ENCODE measurements at places on chromosomes 1 and 21.
A peak's percentile ranks its signal among the peaks of the same experiment; 100 is the strongest.

GRCh38 chr1:243335292-243335691 is 79.5 kb downstream of the SDCCAG8 start:
- no peak for DNase-seq

DNA sequence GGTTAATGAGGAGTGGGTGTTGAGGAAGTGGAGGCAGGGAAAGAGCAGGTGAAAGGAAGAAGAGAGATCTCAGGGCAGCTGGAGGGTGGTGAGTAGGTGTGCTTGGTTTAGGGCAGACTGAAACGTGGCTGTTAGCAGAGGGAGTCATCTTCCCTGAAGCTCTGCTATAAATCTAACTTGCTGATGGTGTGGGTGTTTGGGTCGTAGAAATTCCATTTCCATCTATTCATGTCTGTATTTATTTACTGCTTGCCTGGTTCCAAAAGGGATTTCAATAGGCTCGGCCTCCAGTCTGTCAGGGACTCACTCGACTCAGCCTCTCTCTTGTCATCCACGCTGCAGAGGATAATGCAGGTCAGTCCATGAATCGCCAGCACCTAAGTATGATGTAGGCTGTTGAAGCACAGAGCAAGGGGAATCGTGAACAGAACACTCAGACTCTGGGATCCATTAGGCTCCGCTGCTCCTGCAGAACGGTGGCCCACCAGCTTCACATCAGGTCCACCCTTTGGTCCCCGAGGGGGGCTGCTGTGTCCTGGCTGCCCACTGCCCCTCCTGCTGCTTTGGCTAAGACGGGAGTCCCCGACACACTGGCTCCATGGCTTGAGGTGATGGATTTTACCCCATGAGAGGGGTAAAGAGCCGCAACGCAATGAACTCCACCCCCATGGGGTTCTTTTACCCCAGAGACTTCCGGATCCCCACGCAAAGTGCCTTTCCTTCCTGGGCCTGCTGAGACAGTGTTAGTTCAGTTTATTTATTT is 156.2 kb downstream of the RHOU start:
- no peak for DNase-seq

DNA sequence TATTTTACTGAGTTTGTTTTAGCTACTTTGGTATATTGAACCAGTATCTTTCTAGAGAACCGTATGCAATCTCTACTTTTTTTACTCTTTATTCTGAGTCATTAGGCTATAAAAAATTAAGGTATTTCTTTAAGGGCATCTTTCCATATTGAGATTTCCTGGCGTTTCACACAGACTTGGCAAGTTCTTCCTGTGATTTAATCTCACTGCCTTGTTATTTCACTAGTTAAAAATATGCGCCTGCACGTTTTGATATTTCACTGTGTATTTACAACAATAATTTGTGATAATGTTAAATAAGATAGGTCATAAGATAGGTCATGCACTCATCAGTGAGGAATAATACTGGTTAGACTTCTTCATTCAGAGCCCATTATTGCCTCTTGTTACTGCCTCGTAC is 16.2 kb upstream of the CR1L start:
- no peak for DNase-seq

- no peak for DNase-seq
Measured at GRCh38 chr1:53206735-53207379, 10.2 kb downstream of the CPT2 start.

- no peak for DNase-seq
Measured at GRCh38 chr21:44539046-44539445, 949 bp downstream of the KRTAP10-1 start.

GRCh38 chr1:1326075-1326605 is 1.5 kb downstream of the CPTP start:
- DNase-seq = no peak

- DNase-seq = no peak
Measured at GRCh38 chr1:230851291-230851691, 17.0 kb downstream of the C1orf198 start.

DNA sequence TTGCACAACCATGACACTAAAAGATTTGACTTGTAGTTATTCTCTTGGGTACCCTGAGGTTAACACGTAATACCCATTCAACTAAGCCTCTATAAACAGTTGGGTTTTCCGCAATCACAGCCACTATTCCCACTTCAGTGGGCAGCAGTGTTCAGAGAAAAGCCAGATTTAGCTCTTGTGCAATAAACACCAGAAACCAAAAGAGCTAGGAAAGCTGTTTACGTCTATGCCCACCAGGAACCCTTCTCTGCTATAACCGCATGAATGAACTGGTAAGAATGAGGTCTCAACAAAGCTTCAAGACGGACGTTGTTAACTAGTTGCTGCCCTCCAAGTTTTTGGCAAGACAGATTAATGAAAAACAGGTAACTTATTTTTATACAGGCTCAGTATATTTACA is 101.3 kb downstream of the SLC45A1 start:
- DNase-seq = no peak

- DNase-seq = no peak
Measured at GRCh38 chr1:96565546-96565945, 156.0 kb upstream of the PTBP2 start.

GRCh38 chr1:211535346-211535745 is 43.4 kb upstream of the RD3 start:
- no peak for DNase-seq

- no peak for DNase-seq
Measured at GRCh38 chr1:11671544-11672286, 7.7 kb downstream of the FBXO6 start.

- no peak for DNase-seq
Measured at GRCh38 chr1:2275796-2276536, 47.8 kb downstream of the SKI start.

DNA sequence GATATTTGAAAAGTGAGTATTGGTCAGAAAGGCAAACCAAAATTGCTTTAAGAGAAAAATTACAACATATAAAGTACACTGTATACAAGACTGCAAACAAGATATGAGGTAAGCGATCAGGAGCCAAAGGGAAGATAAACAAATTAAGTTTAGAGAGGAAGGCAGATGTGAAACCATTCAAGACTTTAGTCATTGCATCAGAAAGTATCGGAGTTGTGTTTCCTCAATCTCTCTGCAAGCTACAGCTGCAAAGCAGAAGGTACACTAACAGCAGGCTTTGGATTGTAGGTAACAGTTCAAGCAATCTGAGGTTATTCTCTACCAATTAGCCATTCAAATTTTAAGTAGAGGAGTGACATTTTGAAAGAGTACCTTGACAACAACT is 21.3 kb upstream of the TLCD4 start:
- no peak for DNase-seq

GRCh38 chr1:202289009-202289408 is 52.7 kb downstream of the UBE2T start:
- DNase-seq = no peak

DNA sequence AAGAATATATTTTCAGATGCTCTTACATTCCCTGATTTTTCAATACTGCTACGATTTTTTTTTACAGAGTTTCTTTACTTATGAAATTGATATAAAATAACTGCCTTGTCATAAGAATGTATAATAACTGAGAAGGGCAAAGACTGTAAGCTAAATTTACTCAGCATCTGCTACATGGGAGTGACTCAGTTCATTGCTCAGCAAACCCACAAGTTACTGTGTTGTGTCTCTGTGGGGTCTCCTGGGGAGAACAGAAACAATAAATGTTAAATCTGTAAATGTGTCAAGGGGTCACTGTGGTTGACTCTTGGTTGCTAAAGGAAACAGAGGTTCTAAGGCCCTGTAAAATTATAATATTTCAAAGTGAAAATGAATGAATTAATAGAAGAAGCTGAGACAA is 210.3 kb upstream of the CACYBP start:
- no peak for DNase-seq

DNA sequence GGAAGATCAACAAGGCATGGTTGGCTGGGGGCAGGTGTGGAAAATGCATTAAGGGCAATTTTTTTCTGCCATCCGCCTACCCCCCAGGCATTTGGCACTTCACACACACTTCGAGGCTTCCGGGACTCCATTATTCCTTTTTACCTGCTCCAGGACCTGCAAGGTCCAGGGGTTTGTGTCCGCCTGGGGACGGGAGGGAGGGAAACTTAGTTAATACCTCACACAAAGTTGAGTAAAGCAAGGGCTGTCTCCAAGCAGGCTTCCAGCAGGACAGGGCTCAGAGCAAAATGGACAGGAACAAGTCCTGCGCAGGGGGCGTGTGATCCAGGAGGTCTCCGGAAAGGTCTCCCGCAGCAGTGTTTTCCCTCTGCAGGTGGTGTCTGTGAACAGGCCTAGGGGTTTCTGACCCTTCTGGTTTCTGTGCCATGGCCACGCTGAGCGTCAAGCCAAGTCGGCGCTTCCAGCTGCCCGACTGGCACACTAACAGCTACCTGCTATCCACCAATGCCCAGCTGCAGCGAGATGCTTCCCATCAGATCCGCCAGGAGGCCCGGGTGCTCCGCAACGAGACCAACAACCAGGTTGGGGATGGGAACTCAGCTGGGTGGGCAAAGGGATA is 712 bp downstream of the TEKT2 start:
- no peak for DNase-seq

- DNase-seq = no peak
Measured at GRCh38 chr1:233700338-233700737, 86.4 kb downstream of the KCNK1 start.

DNA sequence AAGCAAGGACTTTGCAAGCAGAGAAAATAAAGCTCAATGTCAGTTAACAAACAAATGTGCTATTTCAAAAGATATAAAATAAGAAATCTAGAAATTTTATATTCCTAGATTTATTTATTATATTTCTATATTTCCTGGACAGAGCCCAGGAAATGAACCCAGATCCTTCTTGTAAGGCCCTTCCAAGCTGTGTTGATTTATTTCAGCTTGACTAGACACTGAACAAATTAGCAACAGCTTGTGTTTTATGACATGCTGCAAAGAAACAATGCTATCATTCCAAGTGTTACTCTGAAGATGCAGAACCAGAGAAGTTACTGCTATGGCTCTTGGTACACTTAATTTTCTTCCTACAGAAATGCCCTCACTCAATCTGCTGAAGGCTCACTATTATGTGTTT is 6.2 kb downstream of the TGFBR3 start:
- DNase-seq = no peak

DNA sequence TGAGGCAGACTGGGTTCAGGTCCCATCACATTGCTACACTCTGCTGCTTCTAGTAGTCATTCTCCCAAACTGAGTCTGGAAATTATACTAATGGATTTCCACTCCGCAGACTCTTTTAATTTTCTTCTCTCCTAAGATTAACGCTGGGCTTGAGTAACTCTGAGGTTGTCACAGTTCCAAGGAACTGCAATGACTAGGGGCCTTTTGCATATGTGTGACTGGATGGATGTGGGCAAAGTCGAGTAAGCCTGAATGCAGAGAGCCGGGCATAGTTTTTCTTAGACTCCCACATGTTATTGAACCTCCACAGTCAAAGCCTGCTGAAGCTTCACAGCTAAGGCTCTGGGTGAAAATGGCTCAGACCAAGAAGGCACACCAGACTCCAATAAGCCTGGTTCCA is 160.9 kb upstream of the PROX1 start:
- no peak for DNase-seq

GRCh38 chr1:70227439-70227838 is 6.3 kb downstream of the SRSF11 start:
- DNase-seq = no peak

DNA sequence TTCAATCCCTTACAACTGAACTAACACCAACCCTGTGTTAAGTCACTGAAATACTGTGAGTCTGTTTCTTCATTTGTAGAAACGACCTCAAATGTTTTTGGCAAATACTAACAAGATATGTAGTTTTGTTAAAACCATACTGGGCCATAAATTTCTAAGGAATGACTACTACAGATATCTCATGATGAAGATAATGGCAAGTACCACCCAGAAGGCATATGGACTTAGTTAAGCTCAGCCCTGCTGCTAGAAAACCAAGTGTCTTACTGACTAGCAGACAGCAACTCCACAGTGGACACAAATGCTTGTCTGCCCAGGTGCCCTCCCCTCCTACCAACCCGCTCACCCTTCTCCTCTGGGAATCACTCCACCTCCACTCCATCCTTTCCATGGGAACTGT is 44.5 kb upstream of the BMP8B start:
- no peak for DNase-seq

GRCh38 chr1:155719703-155720102 is 30.8 kb downstream of the DAP3 start:
- no peak for DNase-seq

DNA sequence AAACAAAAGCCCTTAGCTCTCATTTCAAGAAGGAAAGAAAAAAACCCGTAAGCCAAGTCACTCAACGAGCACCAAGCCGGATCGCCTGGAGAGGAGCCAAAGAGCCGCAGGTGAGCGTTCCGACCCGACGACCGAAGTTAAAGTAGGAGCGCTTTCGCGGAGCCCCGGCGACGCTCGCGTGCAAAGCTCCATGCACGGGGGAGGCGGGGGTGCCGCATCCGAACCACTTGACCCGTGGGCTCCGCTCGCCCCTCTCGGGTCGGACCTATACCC is 382 bp downstream of the GPBP1L1 start:
- no peak for DNase-seq

GRCh38 chr1:161727256-161727924 is 6.0 kb downstream of the FCRLB start:
- DNase-seq = peak; percentile 82

- DNase-seq = no peak
Measured at GRCh38 chr1:193884848-193885558, 698.6 kb upstream of the B3GALT2 start.

- DNase-seq = no peak
Measured at GRCh38 chr1:165645654-165646366, 14.8 kb downstream of the MGST3 start.

- DNase-seq = no peak
Measured at GRCh38 chr1:245666412-245666811, 511.6 kb downstream of the KIF26B start.

- DNase-seq = no peak
Measured at GRCh38 chr1:37802439-37802838, 5.2 kb upstream of the C1orf122 start.

DNA sequence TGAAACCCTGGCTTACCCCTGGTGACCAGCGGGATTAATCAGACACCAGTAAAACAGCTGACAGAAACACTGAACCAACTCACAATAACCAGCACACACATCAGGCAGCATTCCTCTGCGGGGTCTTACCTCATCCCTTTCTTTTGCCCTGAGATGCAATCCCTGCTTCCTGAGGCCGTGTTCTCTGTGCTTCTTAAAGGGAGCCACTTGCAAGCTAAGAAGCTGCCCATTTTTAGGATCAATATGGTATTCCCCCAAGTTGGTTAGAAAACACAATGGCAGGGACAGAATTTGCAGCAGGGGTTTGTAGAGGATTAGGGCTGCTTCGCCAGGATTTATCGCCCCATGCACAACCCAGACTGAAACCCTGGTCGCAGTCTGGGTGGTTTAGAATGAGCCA is 74.7 kb upstream of the OLIG2 start:
- no peak for DNase-seq

DNA sequence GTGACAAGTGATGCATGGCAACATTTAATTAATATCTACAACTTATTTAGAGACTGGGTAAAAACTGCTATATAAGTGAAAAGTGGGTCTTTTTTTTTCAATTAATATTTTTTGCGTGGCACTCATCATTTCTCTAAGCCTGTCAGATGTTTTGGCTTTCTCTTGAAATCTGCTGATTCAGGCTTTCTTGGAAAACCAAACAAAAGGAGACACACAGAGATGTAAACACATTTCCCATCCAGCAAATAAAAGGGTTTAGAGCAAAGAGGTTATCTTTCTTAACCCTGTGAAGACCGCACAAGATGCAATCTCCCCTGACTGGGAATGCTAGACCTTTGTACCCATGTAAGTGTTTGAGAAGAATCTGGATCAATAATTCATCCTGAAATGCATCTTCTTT is 48.7 kb upstream of the PLXNA2 start:
- DNase-seq = no peak

Measured in activated naive CD8-positive, alpha-beta T cell treated with anti-CD3 and anti-CD28 coated beads, Interleukin-2, amount 10 ng/mL, durations not matched to agents 7 days and 5 days (primary cell).